ENCODE measurements at places on chromosomes 11 and 22.

DNA sequence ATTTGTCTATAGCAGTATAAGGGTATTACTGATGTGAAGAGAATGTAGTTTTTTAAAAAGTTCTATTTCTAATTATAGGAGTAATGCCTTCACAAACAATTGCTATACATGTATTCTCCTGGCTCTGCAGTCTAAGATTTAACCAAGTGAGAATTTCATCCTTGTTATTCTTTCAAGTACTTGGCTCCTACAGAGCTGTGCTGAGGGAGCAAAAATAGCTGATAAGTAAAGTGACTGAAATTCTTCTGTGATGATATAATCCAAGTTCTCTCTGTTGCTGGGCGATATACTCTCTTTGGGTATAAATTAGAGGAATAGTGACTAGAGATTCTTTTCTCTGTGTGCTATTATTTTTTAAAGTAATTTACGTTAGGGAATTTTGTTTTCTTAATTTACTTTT is 68.0 kb downstream of the PGR start:
- no peak for DNase-seq

- peak; percentile 46 for DNase-seq
Observed at GRCh38 chr11:3840004-3840869, 522 bp downstream of the RHOG start.

GRCh38 chr11:110022548-110022947 is 70.6 kb upstream of the ZC3H12C start:
- no peak for DNase-seq

DNA sequence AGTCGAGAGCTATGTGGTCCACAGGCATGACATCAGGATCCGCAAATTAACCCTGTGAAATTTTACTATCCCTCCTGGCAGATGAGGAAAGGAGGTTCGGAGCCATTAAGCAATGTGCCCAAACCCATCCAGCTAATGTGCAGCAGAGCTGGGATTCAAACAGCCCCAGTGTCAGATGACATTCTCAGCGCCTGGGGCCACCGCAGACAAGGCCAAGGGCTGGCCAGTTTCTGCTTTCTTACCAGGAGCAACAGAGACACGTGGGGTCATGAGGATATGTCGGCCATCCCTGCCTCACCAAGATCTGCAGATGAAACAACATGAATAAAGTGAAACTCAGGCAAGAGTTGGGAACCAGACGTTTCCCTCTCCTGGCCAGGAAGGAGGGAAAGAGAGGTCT is 110.2 kb downstream of the TENM4 start:
- DNase-seq, result no peak

DNA sequence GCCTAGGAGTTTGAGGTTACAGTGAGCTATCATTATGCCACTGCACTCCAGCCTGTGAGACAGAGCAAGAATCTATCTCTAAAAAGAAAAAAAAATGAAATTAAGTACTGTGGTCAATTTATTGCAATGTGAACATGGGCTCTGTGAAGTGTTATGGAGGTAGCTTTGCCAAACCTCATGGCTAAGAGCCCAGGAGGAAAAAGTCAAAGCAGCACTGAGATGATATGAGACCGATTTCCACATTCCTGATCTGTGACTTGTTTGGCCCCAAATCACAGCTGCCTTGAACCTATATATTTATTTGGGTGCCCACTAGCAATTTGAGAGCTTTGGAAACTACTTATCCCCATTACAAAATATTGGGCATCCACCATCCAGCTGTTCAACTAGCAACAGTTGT is 29.8 kb upstream of the TMEM135 start:
- DNase-seq, result no peak

GRCh38 chr22:36166518-36167220 is 6.1 kb upstream of the APOL3 start:
- DNase-seq, result no peak

DNA sequence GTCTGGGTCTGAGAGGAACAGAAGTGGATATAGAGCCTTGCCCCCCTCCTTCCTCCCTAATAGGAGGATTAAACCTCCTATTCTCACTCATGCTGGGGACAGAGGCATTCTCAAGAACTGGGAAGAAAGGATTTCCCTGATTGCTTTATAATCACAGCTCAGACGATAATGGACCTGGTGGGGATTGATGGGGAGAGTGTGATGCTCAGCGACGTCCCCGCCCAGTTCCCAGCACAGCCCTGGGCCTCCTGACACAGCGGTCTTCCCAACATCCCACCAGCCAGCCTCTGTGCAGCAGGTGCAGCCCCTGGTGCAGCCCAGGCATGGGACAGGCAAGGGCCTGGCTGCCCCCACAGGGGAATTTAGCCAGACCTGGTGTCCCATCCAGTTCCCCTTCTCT is 28.4 kb downstream of the TRIM29 start:
- DNase-seq, result no peak

DNA sequence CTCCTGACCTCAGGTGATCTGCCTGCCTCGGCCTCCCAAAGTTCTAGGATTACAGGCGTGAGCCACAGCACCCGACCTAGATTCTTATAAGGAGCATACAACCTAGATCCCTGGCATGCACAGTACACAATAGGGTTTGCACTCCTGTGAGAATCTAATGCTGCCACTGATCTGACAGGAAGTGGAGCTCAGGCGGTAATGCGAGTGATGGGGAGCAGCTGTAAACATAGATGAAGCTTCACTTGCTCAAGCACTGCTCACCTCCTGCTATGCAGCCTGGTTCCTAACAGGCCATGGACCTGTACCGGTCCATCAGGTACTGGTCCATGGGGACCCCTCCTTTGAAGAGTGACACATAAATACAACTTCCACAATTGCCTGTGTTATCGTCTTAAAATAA is 44.8 kb upstream of the EIF3M start:
- no peak for DNase-seq

GRCh38 chr22:47654922-47655491 is 892.6 kb downstream of the TBC1D22A start:
- DNase-seq, result no peak

- no peak for DNase-seq
Observed at GRCh38 chr11:107655602-107656001, 56.3 kb downstream of the SLN start.

Measured in CD4-positive, alpha-beta T cell treated with Interleukin-21 for 1 hour (primary cell).